ENCODE measurements at places on chromosomes 7 and 10. TPM values are rescaled to one million over a fixed set of nuclear protein-coding genes. Genes with fewer than 3 reads are reported as not detected.

Gene PITX3
- not detected for total RNA-seq

Gene PRLHR
- total RNA-seq, result not detected

Gene PDIA4
- total RNA-seq, result 379 TPM

Gene EEPD1
- total RNA-seq, result 0.65 TPM

Gene NDUFB8
- total RNA-seq, result 121 TPM

Gene IQCE
- total RNA-seq, result 9.5 TPM

Gene PRSS1
- not detected for total RNA-seq

Gene CYP2C19
- not detected for total RNA-seq

Gene CLEC2L
- total RNA-seq, result not detected

Gene AGR2
- total RNA-seq, result not detected

Gene IL15RA
- total RNA-seq, result 17.2 TPM

Gene NKX1-2
- not detected for total RNA-seq

Gene CPEB3
- total RNA-seq, result 1.8 TPM

Gene RARRES2
- total RNA-seq, result not detected

Gene MALRD1
- not detected for total RNA-seq

Gene BAMBI
- 1.9 TPM for total RNA-seq

Gene OPN1SW
- total RNA-seq, result not detected

Gene MBL2
- total RNA-seq, result not detected

Gene TRIM73
- total RNA-seq, result 0.98 TPM

Gene TMEM273
- total RNA-seq, result 24.1 TPM

Gene POLL
- 16.7 TPM for total RNA-seq

Gene PRF1
- not detected for total RNA-seq

Gene DENND2A
- total RNA-seq, result 0.19 TPM

Gene EBLN1
- total RNA-seq, result not detected
